Stimulated activated CD4-positive, alpha-beta T cell treated with anti-CD3 and anti-CD28 coated beads, Interleukin-1b, Interleukin-23, amount 100 ng/mL, for 4 hours (primary cell): ENCODE measurements at places on chromosomes 11 and 22.

DNA sequence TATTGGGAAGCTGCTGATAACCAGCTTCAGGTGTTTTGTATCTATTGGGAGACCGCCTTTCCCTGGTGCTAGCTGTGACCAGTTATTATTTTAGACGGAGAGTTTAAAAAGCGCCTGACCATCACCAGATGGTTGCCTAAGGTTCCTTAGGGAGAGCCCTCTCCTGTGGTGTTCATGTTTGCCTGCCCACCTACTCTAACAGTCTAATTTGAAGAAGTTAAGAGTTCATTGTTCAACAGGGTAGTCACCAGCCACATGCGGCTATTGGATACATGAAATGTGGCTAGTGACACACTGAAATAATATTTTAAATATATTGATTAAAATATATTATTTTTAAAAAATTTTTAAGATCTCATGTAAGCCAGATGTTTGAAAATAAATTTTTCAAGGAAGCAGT lies 71.3 kb upstream of the SLN start:
- DNase-seq, result no peak

DNA sequence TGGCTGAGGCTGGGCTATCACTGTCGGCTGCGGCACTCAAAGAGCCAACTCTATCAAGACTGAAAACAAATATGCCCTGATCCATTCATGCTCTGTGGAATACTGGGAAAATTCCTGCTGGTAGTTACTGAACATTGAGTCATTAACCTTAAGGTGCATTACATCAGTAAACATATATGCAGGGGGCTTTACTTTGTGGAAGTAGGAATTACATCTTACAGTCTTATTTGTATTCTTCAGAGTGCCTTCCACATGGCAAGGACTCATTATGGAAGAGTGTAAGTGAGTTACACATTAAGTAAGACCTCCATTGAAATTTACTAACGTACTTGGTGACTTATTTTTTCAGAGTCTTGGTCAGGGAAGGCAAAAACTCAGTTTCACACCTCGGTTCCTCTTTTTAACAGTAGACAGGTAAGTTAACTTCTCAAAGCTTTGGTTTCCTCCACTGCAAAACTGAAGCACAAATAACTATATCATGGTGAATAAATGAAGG lies 4.5 kb downstream of the OR5B21 start:
- DNase-seq, result no peak

- no peak for DNase-seq
Observed at GRCh38 chr11:28343304-28344233, 235.4 kb downstream of the METTL15 start.

DNA sequence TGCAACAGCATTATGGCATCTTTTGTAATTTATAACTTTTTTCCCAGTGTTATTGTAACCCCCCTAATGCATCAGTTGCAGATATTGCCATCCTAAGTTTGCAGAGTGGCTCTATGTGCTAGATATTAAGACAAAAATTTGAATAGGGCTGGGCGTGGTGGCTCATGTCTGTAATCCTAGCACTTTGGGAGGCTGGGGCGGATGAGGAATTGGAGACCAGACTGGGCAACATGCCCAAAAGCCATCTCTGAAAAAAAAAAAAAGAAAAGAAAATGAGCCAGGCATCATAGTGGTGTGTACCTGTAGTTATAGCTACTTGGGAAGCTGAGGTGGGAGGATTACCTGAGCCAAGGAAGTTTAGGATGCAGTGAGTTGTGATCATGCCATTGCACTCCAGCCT lies 50.1 kb upstream of the MUC15 start:
- no peak for DNase-seq

DNA sequence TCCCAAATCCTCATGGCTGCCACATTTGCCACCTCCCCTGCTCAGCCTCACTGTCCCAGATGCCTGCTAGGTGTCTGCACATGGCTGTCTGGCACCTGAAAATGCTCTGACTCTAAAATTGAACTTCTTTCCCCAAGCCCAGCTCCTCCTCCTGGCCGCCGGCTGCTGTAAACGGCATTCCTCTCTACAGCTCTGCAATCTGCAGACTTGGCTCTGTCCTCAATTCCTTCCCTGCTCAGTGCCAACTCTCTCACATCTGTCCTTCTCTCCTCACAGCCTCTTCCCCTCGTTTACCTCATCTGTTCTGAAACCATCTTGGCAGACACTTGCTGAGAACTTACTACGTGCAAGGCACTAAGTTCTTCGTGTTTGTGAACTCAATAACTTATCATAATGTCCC lies 169.4 kb upstream of the SYT13 start:
- DNase-seq, result no peak

DNA sequence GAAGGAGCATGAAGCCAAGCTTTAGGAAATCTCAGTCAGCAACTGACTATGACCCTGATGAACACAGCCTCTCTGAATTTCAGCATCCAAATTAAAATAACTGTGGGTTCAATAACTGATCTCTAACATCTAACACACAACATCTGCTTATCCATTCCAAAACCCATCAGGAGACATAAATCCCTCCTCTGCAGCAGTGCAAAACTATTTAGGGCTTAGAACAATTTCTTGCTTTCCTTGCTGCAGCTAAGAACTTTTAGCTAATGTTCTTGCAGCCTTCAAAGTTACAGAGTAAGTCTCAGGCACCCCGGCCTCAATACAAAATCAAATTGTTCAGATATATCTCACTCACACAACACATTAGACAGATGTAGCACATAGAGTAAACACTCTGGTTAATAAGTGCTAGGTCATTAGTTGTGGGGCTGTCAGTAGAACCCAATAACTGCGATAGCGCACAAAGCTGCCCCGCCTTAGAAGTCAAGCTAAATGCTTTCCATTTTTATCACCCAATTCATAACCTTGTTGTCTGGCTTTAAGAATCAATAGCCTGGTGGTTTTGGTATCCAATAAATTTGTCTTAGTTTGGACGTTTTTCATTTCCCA lies 139.6 kb downstream of the LARGE1 start:
- no peak for DNase-seq

GRCh38 chr22:22908495-22908861 lies 20.9 kb downstream of the IGLL5 start:
- DNase-seq, result no peak

GRCh38 chr22:49103314-49104059 lies 724.2 kb downstream of the BRD1 start:
- no peak for DNase-seq
